ENCODE measurements at places on chromosomes 5 and 9.

DNA sequence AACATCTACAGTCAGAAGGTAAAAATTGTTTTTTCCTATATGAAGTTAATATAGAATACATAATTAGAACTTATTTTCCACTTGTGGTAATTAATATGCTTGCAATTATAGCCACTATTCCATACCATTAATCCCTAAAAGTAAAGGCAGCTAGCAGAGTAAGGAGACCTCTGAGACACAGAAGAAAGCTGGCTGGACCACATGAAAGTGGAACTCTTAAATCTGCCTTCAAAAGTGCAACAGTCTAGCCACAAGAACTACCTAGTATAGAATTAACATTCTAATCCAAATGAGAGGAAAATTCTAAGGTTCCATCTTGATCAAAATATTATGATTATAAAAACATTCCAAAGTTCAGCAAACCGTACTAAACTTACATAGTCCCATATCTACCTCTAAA lies 37.6 kb downstream of the ARL15 start:
- no peak for DNase-seq

DNA sequence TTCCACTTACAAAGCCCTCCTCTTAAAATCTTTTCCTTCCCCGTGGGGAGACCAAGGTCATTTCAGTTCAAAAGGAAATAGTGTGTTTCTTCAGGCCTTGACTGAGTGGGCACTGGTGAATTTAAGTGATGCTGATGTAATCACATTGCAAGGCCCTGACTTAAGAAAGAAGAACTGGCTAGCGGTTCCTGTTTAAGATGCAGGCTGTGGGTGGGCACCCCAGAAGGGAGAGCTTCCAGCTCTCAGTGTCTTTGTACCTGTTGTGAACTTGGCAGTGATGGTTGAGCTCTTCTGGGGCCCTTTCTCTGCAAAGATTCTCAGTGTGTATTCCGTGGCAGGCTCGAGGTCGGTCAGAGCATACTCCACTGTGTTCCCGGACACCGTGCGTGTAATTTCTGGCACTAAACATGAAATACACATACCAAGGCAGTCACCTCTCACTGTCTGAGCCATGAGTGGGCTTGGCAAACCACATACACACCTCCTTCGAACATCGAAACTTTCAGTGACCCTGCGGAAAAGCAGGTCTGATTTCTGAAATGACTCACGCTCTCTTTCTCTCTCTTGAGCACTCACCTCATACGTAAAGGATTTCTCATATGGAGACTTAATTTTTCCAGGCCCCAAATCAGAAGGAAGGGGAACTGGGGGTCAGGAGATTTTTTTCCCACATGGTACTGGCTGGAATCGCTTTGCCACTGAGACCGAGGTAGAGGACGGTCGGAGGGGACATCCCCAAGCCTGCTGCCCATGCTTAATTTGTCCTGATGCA lies 81.9 kb downstream of the TNC start:
- DNase-seq, result no peak

GRCh38 chr9:99083051-99083450 lies 21.9 kb upstream of the TGFBR1 start:
- no peak for DNase-seq

DNA sequence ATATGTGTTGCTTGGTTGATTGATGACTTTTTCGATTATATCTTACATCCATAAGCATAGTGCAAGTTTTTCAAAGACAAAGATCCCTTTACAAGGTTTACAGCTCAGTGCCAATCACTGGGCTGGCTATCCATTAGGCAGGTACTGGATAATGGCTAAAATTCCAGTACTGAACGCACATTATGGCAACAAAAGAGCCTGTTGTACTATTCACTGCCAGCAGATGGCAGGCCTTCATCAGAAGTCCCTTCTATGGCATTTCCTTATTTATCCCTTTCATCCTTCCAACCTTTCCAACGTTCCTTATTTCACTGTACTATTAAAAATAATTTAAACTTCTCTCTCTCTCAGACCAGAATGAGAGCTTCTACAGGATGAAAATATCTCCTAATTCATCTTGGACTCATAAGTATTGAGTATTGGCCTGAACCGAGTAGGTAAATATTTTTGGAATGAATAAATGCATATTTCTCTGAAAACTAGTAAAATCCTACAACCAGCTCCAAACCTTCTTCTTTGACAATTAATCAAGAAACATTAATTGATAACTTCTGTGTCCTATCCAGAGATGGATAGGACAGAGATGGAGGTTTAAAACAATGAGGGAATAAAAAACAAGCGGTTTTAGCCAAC lies 6.7 kb upstream of the WNT8A start:
- DNase-seq, result peak; percentile 5

DNA sequence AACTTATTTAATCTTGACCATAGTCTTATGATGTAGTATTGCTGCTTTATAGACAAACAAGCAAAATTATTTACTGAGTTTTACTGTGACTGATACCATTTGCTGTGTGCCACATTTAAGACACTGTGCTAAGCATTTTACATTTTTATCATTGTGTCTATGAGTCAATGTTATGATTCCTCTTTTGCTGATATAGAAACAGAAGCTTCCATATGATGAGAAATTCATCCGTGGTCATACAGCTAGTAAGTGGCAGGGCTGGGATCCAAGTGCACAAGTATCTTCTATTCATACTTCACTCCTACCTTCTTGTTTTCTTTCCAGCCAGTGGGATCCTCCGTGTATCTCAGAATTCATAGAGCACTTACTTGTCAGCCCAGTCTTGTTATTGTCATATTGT lies 17.1 kb upstream of the IFNK start:
- DNase-seq, result no peak

- no peak for DNase-seq
These were observed 37.8 kb downstream of the RALGPS1 start for GRCh38 chr9:126952205-126952977.

- peak; percentile 95 for DNase-seq
These were observed at the start of gene HMGCS1 for GRCh38 chr5:43313035-43313853. Gene HMGCS1, minus strand, starts transcription at chr5:43313412. Its CDS starts 14,447 bp downstream, at chr5:43298965.

- no peak for DNase-seq
These were observed 233.7 kb downstream of the ARHGEF28 start for GRCh38 chr5:73859696-73860095.

- DNase-seq, result no peak
These were observed 101.9 kb downstream of the CD180 start for GRCh38 chr5:67094476-67095300.

DNA sequence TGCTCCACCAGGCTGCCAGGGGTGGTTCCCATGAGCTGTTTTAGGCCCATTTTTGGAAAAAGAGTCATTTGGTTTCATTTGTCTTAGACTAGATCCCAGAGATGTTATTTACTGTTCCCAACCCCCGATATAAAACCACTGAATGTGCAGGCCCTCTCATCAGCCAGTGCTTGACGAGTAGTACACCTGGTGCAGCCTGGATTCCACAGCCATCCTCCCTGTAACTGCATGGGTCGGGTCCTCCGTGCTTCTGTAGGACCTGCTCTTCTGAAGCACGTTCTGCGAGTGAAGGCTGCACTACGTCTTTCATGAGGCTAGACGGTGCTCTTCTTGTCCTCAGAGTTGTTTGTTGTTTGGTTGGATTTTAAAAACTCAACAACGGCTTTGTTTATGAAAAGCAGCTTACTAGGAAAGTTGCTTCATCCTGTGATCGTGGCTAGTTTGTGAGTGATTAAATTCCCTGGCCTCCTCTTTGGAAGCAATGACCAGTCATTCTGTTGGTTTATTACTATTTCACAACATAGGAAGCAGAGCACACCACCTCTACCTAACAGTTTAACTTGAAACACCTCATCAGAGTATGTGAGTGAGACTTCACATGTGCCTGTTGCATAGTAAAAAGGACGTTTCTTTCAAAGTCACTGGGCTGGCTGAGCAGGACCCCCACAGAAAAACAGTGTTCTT lies 135.2 kb downstream of the AOPEP start:
- DNase-seq, result no peak

DNA sequence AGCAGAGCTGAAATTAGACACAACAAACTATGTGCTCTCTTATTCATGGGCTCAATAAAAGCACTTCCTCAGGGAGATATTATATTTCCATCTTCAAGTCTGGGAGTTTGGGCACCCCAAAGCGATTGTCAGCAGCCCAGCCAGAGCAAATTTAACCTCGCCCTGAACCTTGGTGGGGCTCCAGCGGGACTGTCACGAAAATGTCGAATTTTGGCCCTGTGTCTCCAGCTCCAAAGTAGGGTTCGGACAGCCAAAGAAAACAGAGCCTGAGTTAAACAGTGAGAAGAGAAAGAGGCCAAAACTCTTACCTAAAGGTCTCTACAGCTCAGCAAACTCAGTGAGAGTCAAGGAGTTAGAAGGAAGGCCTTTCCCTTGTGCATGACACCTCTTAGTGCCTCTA lies 432.9 kb downstream of the SPATA31D1 start:
- no peak for DNase-seq

- DNase-seq, result no peak
These were observed 127.2 kb upstream of the CXCL14 start for GRCh38 chr5:135705941-135706466.

- no peak for DNase-seq
These were observed 2.1 kb downstream of the ARSI start for GRCh38 chr5:150300496-150301169.

DNA sequence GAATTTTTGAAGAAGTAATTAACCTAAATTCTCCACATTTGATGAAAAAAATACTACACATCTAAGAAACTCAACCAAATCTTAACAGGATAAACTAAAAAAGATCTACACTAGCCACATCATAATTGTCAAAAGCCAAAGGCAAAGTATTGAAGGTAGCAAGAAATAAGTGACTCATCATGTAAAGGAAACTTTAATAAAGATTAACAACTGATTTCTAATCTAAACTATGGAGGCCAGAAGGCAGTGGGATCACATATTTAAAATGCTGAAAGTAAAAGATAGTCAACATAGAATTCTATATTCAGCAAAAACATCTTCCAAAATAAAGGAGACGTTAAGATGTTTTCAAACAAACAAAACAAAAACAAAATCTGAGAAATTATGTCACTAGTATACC lies 2002.9 kb downstream of the MAT2B start:
- DNase-seq, result no peak

DNA sequence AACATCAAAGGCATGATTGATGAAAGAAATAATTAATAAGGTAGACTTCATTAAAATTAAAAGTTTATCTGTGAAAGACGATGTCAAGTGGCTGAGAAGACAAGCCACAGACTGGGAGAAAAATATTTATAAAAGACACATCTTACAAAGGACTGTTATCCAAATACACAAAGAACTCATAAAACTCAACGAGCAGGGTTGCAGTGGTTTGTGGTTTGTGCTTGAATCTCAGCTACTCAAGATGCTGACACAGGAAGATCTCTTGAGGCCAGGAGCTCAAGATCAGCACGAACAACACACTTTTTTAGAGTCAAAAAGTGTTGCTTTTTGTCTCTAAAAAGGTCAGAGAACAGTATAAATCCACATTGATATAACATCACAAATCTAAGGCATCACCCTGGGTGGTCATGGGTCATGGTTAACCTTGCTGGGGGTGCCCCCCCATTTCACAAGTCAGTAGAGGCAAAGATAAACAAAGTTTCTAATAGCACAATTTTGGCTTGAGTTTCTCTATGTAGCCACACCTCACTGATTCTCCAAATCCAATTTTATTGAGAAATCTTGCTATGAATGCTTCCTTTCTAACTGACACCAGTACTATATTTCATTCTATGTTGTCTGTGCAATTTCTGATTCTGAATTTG lies 342.9 kb upstream of the RPS23 start:
- DNase-seq, result no peak

GRCh38 chr5:124343451-124343867 lies 403.0 kb downstream of the ZNF608 start:
- DNase-seq, result no peak

GRCh38 chr5:92687821-92688722 lies 892.9 kb downstream of the NR2F1-AS1 start:
- DNase-seq, result no peak

Data from stimulated activated CD8-positive, alpha-beta memory T cell treated with anti-CD3 and anti-CD28 coated beads, Interleukin-7, amount 100 ng/mL, for 1 hour (primary cell).